ENCODE measurements at places on chromosomes 3 and 15. TPM values are rescaled to one million over a fixed set of nuclear protein-coding genes. Genes with fewer than 3 reads are reported as not detected.

GRCh38 chr3:68861521-68861920 is 70.8 kb downstream of the TAFA4 start:
- no peaks in the 10 kb centered on the region for H3K4me1 ChIP-seq
- no peak overlapping the region for H3K27ac ChIP-seq
- no peaks in the 10 kb centered on the region for H3K36me3 ChIP-seq
- H3K4me3 ChIP-seq: no peak overlapping the region

The RAD18 gene
- total RNA-seq: 5.8 TPM

DNA sequence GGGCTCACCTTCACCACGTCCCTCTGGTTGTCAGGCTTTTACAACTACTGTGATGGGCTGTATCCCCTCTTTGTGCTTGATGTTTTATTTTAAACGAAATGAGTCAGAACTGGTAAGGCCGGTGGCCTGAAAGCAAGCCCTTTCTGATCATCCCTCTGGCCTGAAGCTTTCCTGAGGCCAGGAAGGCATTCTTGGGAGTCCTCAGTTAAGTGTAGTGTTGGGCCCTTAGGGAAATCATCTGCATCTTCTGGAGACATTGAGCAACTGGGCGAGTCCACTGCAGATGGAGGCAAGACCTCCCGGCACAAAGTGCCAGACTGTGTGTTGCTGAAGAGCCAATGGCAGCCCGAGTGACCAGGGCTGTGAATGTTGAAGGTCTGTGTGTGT is 33.0 kb upstream of the AMOTL2 start:
- peaks cover 18% of the 10 kb centered on the region for H3K4me1 ChIP-seq
- H3K4me3 ChIP-seq: no peak overlapping the region
- H3K36me3 ChIP-seq: no peaks in the 10 kb centered on the region
- DNase-seq: no peak
- H3K27ac ChIP-seq: peak overlapping the region; percentile 42

- no peak overlapping the region for H3K27ac ChIP-seq
- no peak overlapping the region for H3K4me3 ChIP-seq
- H3K27me3 ChIP-seq: no peaks in the 10 kb centered on the region
- H3K36me3 ChIP-seq: no peaks in the 10 kb centered on the region
- DNase-seq: no peak
Measured at GRCh38 chr3:30819067-30819798, 75.2 kb downstream of the GADL1 start.

DNA sequence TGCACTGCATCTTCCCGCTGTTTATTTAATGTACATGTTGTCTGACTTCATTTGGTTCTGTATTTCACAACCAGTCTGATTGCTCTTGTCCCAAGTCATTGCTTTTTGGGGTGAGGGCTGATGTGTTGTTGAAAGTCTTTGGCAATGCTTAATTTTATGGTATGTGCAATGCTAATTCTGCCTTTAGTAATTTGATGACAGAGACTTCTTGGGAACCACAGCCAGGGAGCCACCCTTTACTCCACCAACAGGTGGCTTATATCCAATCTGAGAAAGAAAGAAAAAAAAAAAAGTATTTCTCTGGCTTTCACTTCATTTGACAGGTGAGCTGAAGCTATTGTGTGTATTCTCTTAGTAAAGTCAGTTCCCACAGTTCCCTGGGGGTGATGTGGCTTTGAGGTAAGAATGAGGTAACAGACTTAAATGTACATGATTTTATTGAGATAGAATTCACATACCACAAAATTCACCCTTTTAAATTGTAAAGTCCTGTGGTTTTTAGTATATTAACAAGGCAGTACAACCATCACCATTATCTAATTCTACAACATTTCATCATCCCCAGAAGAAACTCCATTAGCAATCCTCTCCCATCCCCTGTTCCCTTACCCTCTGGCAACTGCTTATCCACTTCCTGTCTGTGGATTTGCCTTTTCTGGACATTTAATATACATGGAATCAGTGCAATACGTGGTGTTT is 97.3 kb downstream of the SLCO3A1 start:
- H3K4me1 ChIP-seq: peaks cover 63% of the 10 kb centered on the region
- no peak for DNase-seq
- no peak overlapping the region for H3K4me3 ChIP-seq
- no peaks in the 10 kb centered on the region for H3K36me3 ChIP-seq
- no peak overlapping the region for H3K27ac ChIP-seq
- no peaks in the 10 kb centered on the region for H3K27me3 ChIP-seq

The DHX36 gene
- total RNA-seq: 41.1 TPM

GRCh38 chr3:25902586-25902985 is 112.7 kb downstream of the OXSM start:
- no peaks in the 10 kb centered on the region for H3K27me3 ChIP-seq
- H3K36me3 ChIP-seq: no peaks in the 10 kb centered on the region
- H3K4me1 ChIP-seq: no peaks in the 10 kb centered on the region
- no peak overlapping the region for H3K27ac ChIP-seq
- no peak for DNase-seq

The TTC23 gene
- 12.4 TPM for total RNA-seq

DNA sequence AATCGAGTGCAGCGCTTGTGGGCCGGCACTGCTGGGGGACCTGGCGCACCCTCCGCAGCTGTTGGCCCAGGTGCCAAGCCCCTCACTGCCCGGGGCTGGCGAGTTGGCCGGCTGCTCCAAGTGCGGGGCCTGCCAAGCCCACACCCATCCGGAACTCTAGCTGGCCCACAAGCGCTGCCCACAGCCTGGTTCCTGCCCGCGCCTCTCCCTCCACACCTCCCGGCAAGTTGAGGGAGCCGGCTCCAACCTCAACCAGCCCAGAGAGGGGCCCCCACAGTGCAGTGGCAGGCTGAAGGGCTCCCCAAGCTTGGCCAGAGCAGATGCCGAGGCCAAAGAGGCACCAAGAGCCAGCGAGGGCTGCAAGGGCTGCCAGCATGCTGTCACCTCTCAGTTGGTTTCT is 73.4 kb downstream of the PLXNA1 start:
- H3K4me3 ChIP-seq: no peak overlapping the region
- no peaks in the 10 kb centered on the region for H3K27me3 ChIP-seq
- peak; percentile 15 for DNase-seq
- H3K27ac ChIP-seq: no peak overlapping the region

GRCh38 chr15:89128320-89129122 is 40.3 kb downstream of the ABHD2 start:
- no peaks in the 10 kb centered on the region for H3K36me3 ChIP-seq
- H3K27ac ChIP-seq: peak overlapping the region; percentile 88
- no peak overlapping the region for H3K4me3 ChIP-seq
- no peaks in the 10 kb centered on the region for H3K27me3 ChIP-seq
- H3K4me1 ChIP-seq: peaks cover 69% of the 10 kb centered on the region

- no peaks in the 10 kb centered on the region for H3K4me1 ChIP-seq
- H3K27me3 ChIP-seq: no peaks in the 10 kb centered on the region
- no peak for DNase-seq
Measured at GRCh38 chr3:8486936-8487335, 14.7 kb upstream of the LMCD1 start.

DNA sequence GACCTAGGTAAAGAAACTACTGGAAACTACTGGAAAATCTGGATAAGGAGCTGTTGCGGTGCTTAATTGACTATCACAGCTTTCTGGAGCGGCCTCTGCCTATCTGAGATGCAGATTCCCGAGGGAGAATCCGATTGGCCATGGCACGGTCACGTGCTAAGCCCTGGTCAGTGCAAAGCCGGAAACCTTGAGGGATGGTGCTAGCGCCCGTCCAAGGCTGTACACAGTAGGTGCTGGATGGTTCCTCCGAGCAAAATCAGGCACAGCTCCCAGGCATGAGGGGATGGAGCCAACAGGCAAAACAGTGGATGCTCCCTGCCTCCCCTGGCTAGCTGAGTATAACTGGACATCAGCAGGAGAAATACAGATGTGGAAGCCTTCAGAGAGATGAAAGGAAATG is 238.7 kb upstream of the HES1 start:
- H3K27me3 ChIP-seq: no peaks in the 10 kb centered on the region
- no peaks in the 10 kb centered on the region for H3K36me3 ChIP-seq
- peak; percentile 57 for DNase-seq
- H3K4me3 ChIP-seq: no peak overlapping the region
- H3K27ac ChIP-seq: peak overlapping the region; percentile 34

- H3K27ac ChIP-seq: no peak overlapping the region
- H3K36me3 ChIP-seq: no peaks in the 10 kb centered on the region
- H3K4me3 ChIP-seq: no peak overlapping the region
- no peak for DNase-seq
- no peaks in the 10 kb centered on the region for H3K4me1 ChIP-seq
Measured at GRCh38 chr3:9292516-9292915, 43.1 kb upstream of the SRGAP3 start.

The MYO5A gene
- 17.0 TPM for total RNA-seq

DNA sequence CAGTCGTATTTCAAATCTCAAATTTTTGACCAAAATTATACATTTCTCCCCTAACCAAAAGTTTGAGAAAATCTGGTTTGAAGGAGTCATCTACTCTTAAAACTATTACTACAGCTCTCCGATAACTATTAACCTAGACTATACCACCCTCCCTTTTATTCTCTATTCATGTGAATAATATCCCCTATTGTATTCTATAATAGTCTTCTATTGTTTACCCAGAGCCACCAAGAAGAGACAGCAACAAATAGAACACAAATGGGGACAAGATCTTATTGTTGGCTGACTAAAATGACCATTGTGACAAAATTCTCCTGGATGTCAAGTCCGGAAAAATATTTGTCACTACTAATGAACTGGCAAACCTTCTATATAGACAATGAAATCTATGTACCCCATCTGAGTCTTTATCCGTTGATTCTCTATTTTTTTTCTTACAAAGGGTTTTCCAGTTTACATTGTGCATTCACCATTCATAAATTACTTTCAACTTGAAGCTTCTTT is 618.0 kb downstream of the CADM2 start:
- H3K27ac ChIP-seq: no peak overlapping the region
- no peak overlapping the region for H3K4me3 ChIP-seq
- DNase-seq: no peak
- no peaks in the 10 kb centered on the region for H3K4me1 ChIP-seq

The CCR8 gene
- total RNA-seq: not detected

DNA sequence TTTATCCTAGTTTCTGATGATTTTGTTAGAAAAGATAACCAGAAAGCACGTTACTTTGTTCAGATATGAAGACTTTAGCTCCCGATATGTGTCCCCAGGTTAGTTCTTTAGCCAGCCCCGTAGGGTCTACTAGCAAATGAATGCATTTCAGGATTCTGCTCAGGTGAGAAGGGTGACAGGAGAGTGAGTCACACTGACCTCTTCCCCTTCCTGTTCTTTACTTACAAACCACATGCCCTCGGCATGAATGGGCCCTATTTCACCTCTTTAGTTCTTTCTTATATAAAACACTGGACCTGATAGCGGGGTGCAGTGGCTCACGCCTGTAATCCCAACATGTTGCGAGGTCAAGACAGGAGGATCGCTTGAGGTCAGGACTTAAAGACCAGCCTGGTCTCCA is 98.4 kb downstream of the SLC49A4 start:
- no peaks in the 10 kb centered on the region for H3K27me3 ChIP-seq
- no peak overlapping the region for H3K4me3 ChIP-seq
- no peak for DNase-seq

DNA sequence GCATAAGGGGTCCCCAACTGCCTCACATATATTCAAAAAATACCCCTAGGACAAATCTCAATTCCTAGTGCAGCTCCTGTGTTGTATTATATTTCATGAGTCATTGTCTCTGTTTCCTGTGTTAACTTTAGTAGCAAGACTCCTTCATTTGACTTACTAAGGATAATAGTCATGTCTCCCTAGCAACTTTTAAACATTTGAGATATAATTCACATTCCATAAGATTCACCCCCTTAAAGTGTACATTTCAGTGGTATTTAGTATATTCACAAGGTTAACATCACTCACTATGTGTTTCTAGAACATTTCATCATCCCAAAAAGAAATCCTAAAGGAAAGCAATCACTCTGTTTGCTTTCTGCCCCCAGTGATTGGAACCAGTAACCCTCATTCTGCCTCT is 121.3 kb upstream of the WNT7A start:
- no peak for DNase-seq
- no peaks in the 10 kb centered on the region for H3K27me3 ChIP-seq
- H3K4me3 ChIP-seq: no peak overlapping the region

The PLS1 gene
- total RNA-seq: 3.7 TPM

GRCh38 chr3:128931046-128931445 is 51.6 kb downstream of the ACAD9 start:
- H3K4me1 ChIP-seq: no peaks in the 10 kb centered on the region
- H3K27ac ChIP-seq: no peak overlapping the region
- DNase-seq: no peak
- H3K27me3 ChIP-seq: no peaks in the 10 kb centered on the region
- H3K4me3 ChIP-seq: no peak overlapping the region

GRCh38 chr3:38966811-38967692 is 84.7 kb downstream of the SCN11A start:
- no peaks in the 10 kb centered on the region for H3K36me3 ChIP-seq
- H3K27me3 ChIP-seq: no peaks in the 10 kb centered on the region
- H3K27ac ChIP-seq: no peak overlapping the region
